ENCODE measurements at places on chromosomes 16 and 17.

- peak; percentile 44 for DNase-seq
These were observed 23.4 kb downstream of the SLC25A10 start for GRCh38 chr17:81735264-81736102.

DNA sequence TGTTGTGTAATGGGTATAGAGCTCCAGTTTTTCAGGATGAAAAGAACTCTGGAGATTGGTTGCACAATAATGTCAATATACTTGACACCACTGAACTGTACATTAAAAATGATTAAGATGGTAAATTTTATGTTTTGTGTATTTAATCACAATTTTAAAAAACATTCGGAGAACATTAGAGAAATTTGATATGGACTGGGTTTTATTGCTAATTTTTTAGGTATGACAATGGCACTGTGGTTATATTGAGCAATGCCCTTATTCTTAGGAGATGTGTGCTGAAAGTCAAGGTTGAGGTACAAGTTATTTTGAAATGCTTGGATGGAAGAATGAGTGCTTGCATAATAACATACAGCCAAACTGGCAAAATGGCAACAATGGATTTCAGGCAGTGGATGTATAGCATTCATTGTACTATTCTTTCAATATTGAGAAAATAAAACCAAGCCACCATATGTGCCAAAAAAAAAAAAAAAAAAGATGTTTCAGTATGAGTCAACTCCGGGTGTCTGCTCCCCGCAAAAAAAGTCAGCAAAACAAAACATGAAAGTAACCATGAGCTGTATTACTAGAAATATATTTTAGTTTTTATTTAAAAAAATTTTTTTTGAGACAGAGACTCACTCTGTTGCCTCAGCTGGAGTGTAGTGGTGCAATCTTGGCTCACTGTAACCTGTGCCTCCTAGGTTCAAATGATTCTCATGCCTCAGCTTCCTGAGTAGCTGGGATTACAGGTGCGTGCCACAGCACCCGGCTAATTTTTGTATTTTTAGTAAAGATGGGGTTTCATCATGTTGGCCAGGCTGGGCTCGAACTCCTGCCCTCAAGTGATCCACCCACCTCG lies 19.8 kb downstream of the HOXB1 start:
- DNase-seq: peak; percentile 59

DNA sequence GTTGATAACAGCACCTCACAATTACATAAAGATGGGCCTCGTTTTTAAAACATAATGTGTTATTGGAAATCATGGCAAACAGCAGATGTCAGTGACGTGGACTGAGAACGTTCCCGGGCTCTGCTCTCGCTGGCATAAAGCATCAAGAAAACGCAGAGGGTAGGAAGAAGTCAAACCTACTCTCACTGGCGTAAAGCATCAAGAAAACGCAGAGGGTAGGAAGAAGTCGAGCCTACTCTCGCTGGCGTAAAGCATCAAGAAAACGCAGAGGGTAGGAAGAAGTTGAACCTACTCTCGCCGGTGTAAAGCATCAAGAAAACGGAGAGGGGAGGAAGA lies 110.6 kb downstream of the VPS53 start:
- no peak for DNase-seq

GRCh38 chr17:35170968-35171771 lies 23.0 kb downstream of the SLC35G3 start:
- peak; percentile 32 for DNase-seq

DNA sequence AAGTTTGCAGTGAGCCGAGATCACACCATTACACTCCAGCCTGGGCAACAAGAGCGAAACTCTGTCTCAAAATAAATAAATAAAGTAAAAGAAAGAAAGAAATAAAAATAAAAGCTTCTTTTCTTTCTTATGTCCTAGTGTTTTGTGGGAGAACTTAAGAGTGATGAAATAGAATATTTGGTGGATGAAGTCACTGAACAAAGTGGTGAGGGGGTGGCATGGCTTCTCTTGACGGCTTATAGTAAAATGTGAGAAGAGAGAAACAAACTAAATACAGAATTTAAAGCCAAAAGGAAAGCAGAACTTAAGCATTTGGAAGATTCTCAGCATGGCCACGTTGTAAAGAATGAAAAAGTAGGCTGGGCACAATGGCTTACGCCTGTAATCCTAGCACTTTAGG lies 15.3 kb downstream of the SGF29 start:
- DNase-seq: no peak

GRCh38 chr16:30748634-30749445 lies 615 bp downstream of the PHKG2 start:
- peak; percentile 46 for DNase-seq

GRCh38 chr17:78127239-78127887 lies 1.2 kb downstream of the TMC6 start:
- DNase-seq: peak; percentile 80

DNA sequence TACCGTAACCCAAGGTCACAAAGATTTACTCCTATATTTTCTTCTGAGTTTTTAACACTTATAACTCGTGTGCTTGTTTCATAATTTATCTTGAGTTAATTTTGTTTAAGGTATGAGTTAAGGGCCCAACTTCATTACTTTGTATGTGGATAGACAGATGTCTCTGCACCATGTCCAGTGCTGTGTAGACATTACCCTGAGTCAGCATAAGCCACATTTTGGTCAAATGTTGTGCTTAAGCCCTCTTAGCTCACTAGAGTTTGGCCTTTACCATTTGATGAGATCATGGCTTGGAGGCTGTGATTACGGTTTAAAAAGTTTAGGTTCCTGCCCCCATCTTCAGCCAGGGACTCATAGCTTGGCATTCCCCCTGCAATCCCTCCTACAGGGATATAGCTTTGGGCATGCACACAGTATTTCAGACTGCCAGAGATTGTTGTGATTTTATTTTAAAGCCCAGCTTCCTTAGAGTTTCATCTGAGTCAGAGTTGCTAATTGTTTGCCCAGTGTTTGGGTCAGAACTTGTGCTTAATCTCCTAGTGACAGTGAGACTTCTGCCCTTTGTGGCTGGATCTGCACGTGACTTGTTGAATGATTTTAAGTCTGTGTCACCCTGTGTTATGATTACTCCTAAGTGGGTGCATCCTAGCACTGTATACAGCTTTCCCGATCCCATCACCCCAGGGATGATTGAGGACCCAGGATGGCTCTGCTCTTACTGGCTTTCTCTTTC lies 393.1 kb downstream of the CNTNAP4 start:
- DNase-seq: no peak

Measured in activated CD4-positive, alpha-beta T cell treated with anti-CD3 and anti-CD28 coated beads for 36 hours (primary cell).